Endothelial cell of umbilical vein (primary cell): ENCODE measurements at places on chromosomes 1 and 21.

GRCh38 chr1:215181518-215181917 lies 99.0 kb downstream of the KCNK2 start:
- DNase-seq, result peak; percentile 14

- peak; percentile 33 for DNase-seq
Observed at GRCh38 chr1:19439464-19440171, 45.7 kb downstream of the CAPZB start.

DNA sequence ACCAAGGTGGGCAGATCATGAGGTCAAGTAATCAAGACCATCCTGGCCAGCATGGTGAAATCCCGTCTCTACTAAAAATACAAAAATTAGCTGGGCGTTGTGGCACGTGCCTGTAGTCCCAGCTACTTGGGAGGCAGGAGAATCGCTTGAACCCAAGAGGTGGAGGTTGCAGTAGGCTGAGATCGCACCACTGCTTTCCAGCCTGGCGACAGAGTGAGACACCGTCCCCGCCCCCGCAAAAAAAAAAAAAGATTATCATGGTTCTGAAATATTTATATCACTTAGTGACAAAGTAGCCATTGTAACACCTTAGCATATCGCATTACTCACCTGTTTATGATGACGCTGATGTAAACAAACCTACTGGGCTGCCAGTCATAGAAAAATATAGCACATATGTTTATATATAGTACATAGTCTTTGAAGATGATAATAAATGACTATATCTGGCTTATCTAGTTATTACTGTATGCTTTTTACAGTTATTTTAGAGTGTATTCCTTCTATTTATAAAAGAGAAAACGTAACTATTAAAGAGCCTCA lies 160.2 kb downstream of the NCAM2 start:
- no peak for DNase-seq

GRCh38 chr1:183284086-183284485 lies 98.0 kb downstream of the LAMC2 start:
- DNase-seq, result no peak

DNA sequence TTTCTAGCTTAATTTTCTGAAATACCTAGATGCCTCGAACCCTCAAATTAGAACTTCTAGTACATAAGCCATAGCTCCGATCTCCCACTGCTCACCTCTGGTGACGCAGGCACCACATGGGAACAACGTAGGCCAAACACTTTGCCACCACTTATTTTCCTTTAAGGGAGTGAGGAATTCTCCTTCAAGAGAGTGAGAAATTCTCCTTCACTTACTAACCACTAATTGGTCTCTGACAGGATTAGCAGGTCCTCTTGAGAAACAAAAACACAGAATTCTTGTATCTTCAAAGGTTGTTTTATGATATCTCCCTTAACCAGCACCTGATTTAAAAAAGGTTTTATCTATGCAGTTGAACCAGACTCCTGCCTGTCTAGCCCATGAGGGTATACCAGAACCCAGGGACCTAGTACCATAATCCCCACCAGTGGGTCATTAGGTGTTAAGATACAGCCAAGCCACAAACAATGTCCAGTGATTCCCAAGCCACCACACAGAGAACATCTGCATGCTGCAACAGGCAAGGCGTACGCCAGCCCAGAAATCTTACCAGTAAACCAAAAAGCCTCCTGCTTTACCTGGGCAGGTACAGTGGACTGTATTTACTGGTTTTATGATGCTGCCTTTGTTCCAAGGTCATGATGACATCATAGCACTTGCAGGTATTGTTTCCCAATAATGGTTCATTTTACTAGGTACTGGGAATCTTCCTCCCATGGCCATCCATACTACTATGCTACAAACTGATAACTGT lies 20.3 kb upstream of the CXADR start:
- no peak for DNase-seq

DNA sequence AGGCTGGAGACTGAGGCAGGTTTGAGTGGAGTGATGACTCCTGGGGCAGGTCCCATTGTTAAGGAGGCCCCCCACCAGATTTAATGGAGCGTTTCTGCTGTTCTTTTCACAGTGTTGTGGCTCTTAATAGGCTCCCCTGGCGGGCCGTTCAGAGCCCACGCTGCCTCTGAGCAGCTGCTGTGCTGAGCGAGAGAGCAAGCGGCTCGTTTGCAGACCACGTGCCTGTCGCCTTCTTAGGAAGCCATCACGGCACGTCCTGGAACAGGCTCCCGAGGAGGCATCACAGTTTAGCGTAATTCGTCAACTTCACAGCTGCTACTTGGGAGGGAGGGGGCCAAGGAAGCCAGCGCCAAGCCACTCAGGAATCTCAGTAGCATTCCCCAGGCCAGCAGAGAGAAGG lies 70.5 kb upstream of the CTTNBP2NL start:
- no peak for DNase-seq

DNA sequence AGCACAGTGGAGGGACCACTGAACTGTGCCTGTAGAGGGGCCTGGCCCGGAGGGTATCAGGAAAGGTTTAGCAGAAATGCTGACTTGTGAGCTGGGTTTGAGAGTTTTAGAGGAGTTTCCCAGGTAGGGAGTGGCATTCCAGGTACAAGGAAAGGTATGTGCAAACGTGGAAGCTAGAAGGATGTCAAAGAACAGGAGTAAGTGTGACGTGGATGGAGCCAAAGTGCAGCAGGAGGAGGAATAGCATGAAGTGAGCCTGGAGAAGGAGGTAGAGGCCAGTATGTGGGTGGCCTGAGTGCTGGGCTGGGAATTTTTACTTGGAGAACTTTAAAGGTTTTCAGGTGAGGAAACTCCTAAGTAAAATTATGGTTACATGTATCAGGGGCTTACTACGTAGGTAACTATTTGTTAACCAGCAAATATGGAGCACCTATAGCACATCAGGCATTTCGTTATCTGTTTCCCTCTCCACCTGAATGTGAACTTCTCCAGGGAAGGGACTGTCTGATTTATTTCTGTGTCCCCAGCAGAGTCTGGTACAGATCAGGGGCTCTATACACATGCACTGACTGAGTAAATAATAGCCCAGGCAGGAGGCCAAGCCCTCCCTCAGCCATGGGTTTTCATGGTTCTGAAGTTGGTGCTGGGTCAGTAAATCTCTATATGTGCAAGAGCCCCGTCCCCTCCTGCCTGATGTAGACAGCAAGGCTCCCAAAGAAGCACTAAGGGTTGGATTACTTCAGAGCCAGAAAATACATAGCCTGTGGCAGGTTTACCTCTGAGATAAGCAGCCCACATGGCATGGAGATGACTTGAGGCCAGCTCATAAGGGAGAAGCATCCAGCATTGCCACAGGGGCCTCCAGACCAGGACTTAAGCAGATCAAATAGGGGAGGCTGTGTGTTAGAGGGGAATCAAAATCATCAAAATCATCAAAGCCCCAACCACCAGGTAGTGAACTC lies 43.4 kb downstream of the CDCP2 start:
- DNase-seq, result no peak
